NCI-H1930 (cell line): ENCODE measurements at places on chromosomes 11 and 22.

GRCh38 chr11:11989774-11990744 lies 18.4 kb downstream of the DKK3 start:
- DNase-seq: no peak

GRCh38 chr11:33670250-33671011 lies 30.2 kb downstream of the C11orf91 start:
- no peak for DNase-seq

- no peak for DNase-seq
These were observed 41.5 kb downstream of the SHANK2 start for GRCh38 chr11:71210861-71211260.

GRCh38 chr11:64492561-64492960 lies 98.5 kb upstream of the SLC22A12 start:
- DNase-seq: no peak

DNA sequence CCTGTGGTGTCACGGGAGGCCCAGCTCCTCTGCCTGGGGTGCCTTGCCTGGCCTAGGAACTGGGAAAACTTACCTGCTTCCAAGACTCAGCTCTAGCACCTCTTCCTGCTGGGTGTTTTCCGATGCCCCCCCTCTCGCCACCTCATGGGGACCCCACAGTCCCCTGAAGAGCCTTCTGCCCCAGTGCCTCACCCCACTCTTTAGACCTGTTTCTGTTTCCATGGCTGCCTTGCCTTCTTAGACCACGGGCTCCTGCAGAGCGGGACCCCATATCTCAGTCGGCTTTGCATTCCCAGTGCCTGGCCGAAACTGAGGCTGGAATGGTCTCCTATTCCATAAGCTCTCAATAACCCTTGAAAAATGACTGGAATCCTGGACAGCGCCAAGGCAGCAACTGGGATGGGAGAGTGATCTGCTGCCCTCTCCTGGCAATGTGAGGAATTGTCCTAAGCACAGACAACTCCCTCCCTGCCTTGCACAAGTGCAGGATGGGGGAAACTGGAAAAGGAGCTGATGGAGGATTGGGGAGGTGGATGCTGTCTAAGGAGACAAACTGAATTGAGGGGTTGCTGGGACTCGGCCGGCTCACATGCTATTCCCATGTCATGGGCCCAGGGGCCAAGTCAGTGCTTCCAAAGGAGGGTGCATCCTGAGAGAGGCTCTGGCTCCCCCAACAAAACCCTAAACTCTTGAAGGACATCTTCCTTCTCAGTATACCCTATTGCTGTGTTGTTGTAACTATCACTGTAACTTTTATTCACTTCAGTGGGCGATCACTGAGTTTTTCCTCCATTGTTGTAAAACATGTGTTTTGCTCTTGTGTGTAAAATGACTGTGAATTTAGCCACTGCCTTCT lies 26.6 kb upstream of the IL17RA start:
- peak; percentile 36 for DNase-seq

GRCh38 chr11:72836111-72836510 lies 21.9 kb downstream of the ATG16L2 start:
- DNase-seq: no peak

DNA sequence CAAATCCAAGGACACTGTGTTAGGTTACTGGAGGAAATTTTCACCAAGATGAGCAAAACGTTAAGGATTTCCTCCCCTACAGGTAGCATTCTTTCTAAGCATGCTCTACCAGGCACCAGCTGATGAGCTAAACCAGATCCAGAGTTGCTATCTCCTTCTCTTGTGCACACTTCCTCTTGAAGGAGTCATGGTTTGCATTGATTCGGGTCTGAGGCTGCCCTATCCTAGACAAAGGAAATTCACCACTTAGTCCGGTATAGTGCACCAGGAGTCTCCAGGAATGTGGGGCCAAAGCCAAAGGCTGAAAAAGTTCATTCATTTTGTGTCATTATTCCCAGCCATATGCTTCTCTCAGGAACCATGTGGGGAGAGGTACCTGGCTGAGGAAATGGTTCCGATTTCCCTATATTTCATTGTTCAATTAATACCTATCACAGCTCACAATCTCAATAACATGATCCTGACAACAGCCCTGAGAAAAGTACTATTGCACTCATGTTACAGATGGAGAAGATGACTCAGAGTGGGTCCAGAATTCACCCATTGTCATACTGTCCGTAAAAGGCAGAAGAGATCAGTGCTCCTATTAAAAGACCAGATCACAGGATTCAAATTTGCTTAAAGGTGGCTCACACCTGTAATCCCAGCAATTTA lies 39.1 kb downstream of the SLC35F2 start:
- DNase-seq: no peak

DNA sequence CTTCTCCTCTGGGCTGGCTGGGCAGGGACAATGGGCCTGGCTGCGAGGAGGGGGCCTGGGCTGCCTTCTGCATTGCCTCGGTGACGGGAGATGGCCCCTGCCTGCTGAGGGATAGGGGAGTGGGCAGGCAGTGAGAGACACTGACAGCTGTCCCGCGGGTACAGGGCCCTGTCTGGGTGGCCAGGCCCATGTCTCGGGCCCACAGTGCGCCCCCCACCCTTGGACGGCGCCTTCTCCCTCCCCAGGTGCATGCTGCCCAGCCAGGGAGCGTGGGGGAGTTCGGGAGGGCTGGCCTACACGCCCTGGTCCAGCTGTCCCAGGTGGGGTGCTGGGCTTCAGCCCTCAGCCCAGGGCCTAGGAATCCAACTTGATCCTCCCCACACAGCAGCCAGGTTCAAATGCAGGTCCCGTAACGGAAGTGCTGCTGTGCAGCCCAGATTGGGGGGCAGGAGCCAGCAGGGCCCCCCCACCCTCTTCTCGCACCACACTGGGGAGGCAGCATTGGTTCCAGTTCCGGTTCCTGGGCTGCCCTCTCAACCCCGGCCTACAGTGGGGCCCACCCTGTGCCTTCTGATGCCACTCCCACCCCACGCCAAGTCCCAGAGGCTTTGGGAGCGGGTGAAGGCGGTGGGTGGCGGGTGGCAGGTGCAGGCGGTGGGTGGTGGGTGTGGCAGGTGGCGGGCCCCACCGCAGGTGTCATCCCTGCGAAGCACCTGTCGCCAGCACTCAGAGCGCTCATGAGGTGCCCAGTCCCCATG lies 7.3 kb upstream of the TSSC4 start:
- DNase-seq: no peak

GRCh38 chr22:17536269-17536668 lies 27.0 kb upstream of the SLC25A18 start:
- DNase-seq: no peak

DNA sequence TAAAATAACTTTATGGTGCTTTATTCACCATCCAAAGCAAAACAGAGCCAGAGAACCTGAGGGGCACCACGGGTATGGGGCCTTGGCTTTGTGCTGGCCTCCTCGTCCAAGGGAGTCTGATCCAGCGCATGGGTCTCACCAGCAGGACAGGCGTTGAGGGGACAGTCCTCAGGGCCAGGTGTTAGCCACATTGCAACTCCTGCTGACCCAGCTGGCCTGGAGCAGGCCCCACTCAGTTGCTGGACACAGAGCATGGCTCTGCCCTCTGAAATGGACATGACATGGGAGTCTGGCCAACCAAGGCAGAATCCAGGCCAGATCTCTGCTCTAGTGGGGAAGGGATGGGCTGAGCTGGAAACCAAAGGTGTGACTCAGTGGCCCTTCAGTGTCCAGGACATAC lies 116.2 kb downstream of the RRAS2 start:
- DNase-seq: no peak

DNA sequence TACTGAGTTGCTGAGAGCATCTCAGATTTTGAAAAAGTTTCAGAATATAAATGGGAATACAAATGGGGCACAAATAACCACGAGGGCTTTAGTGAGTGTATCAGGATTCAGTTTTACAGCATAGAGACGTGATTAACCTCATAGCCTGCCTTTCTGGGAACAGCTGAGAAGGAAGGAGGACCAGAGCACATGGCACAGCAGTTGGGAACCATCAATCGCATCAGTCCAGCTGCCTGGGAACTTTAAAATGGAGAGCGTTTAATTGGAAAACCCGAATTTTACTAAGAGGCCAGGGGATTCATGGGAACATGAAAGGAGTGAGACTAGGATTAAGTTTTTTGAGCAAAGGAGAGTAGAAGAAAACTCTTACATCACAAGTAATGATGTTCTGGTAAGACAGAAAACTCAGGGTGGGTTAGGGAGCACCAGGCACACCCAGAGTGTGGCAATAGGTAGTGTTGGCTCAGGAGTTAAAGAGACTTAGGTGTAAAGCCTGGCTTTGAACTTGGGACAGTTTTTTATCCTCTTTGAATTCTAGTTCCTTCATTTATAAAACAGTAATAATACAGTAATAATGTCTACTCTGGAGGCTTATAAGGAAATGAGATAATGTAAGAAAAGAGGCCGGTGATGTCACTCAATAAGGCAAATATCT lies 40.2 kb downstream of the FZD4 start:
- no peak for DNase-seq
